ENCODE measurements at places on chromosomes 4 and X.

- no peak for DNase-seq
Observed at GRCh38 chr4:126888968-126889367, 743.8 kb upstream of the INTU start.

DNA sequence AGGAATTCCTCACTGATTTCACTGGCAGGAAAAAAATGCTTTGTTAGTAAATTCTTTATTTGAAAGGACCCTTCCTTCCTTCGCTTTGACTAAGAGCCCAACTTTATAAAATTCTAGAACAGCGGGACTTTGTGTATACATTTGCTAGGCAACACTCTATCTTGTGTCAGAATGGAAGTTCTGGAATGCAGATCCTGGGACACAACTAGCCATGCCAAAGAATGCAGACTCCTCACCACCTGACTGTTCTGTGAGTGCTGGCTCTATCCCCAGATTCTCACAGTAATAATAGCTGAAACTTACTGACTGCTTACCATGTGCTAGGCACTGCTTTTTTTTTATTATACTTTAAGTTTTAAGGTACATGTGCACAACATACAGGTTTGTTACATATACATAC is 73.3 kb upstream of the ZDHHC15 start:
- no peak for DNase-seq

DNA sequence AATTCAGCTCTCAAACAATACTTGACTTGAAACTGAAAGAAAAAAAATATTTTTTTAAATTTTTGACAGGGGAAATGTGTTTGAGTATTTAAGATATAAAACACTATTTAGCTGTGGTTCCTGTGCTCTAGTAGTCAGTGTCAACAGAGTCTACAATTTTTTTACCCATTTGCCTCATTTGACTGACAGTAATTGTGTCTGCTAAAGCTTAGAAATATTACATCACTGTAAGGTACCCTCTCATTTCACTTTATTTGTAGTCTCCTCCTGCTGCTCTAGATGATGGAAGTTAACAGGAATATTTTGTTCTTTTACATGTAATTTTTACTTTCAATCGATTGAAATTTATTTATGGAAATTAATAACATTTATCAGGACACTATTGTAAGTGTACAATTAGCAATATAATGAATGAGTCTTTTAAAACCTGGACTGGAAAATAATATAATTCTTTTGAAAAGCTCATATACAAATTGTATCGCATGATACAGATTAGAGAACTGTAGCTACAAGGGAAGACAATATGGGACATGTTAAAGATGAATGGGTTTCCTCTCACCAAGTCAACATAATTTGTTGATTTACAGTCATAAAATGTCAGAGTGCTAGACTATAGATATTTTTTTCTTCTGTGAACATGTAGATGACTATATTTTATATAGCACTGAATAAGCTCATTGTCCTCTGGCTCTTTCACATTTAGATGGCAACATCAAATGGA is 1186.5 kb upstream of the ADGRL3 start:
- DNase-seq = no peak

GRCh38 chr4:52852041-52852440 is 10.1 kb upstream of the RASL11B start:
- DNase-seq = no peak

DNA sequence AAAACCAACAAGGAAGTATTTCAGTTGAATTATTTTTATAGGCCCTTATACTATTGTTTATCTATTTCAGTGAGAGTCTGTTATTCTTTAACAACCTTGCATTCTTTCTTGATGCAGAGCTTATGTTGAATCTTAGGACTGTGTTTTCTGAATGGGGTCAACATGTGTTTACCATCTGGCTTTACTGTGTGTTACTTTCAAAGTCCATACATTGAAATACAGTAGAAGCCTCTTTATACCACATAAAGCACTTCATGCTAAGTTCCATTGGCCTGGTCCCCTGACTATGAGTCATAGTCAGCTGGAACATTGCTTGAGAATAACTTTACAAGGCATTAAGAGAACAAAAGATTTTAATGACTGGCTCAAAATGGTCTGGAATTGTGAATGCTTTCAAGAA is 152.6 kb downstream of the GASK1B start:
- no peak for DNase-seq

DNA sequence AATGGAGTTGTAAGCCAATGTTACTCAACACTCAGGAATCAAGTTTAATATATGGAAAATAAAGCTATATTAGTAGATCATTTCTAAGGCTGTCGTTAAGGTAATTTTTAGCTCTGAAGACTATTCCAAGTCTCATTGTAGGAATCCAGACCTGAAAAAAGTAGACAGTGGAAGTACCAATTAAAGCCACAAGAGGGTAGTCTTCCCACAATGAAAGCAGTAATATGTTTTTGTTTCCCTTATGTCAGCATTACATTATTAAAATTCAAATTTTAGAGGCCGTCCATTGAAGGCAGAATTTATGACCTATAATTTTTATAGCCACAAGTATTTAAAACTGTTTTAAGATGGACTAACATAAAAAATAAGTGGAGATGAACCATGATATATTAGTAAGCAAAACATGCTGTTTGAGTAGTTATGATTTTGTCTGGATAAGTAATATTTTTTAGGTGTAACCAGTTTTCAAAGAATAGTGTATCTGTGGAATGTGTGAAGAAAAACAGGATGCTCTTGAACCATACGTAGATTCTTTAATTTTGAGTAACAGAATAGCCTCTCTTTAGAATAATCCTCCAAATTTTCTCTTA is 372.6 kb upstream of the TECRL start:
- no peak for DNase-seq

- no peak for DNase-seq
Observed at GRCh38 chr4:161762796-161763195, 401.0 kb downstream of the FSTL5 start.

DNA sequence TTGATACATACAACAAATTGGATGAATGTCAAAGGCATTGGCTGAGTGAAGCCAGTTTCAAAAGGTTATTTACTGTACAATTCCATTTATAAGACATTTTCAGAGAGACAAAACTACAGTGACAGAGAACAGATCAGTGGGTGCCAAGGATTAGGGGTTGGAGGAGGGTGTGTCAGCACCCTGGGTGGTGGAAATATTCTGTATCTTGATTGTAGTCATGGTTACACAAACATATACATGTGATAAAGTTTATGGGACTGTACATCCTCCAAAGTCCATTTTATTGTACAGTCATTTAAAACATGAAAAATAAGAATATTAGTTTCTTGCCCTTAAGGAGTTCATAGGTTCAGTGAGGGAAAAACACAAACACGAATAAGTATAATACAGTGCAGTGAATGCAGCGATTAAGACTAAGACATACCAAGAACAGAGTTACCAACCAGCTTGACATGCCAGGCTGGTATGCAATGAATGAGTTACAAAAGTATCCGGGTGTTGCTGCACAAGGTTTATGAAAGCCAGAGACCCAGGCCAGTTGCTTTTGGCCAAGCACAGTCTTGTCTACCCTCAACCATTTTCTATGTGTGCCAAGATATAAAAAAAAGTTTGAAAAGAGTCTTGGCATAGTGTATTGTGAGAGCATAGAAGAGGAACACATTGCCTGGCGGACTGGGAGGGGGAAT is 123.6 kb downstream of the MSL3 start:
- no peak for DNase-seq

- no peak for DNase-seq
Observed at GRCh38 chrX:53483838-53484405, 49.8 kb upstream of the HSD17B10 start.

- DNase-seq = no peak
Observed at GRCh38 chrX:74656079-74656745, 41.8 kb upstream of the RLIM start.

GRCh38 chr4:122346036-122346435 is 32.8 kb upstream of the ADAD1 start:
- no peak for DNase-seq

DNA sequence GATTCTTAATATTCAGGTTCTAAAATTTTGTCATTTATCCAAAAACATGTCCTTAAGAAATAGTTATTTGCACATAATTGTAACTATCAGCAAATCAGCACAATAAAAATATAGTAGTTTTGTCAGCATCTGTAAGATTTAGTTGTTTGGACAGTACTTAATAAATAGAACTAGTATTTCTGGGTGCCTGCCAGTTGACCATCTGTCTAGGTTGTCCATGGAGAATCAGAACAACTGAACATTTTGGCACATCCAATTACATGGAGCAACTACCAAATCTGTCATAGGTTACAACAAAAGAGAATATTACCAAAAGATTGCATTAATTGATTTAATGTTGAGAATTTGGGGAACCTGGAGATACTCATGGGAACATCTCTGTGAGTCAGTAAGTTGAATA is 305.5 kb upstream of the TACR3 start:
- DNase-seq = no peak

DNA sequence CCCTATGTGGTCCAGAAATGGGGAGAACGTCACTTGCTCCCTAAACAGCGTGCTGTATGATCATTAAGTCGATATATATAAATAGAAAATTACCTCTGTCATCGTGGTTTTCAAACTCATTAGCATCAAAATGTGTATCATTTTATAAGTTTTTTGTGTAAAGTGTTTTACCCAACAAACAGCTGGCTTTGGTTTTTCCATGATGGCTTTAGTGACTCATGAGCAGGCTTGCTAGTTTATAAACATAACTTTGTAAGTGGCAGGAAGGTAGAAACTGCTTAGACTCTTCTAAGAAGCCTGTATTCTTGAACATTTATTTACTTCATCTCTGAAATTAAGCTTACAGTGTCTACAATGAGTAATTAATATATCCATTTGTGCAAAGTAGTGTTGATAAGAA is 108.4 kb upstream of the DIPK2B start:
- no peak for DNase-seq

DNA sequence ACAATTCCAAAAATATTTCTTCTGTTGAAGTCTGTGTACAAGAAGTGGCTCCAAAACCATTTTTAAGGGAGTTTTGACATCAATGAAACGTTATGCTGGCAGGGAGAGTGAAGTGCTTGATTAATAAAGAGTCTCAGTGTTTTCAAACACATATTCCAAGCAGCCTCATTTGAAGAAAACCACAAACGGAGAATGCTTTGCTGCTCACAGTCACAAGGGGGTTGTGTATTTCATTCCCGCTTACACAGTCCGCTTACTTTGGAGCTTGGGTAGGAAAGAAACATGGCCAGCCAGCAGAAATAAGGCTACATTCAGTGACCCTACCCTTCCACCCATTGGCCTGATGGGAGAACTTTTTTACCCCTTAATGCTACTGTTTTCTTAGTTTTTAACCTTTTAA is 586.2 kb downstream of the RAB28 start:
- DNase-seq = no peak

DNA sequence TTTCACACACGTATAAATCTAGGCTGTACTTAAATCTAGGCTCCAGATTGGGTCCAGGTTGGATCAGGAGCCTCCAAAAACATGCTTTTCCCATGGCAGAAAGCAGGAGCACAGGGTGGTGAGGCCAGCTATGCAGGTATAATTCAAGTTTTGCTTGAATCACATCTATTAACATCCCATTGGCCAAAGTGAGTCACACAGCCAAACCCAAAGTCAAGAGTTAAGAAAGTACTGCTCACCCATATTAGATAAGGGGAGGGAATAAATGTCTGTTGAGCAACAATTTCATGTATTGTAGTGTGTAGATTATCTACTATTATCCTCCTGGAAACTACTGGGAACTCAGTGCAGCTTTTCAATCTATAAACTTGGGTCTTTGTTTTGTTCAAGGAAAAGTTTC is 12.8 kb downstream of the SUPT20HL2 start:
- DNase-seq = no peak

DNA sequence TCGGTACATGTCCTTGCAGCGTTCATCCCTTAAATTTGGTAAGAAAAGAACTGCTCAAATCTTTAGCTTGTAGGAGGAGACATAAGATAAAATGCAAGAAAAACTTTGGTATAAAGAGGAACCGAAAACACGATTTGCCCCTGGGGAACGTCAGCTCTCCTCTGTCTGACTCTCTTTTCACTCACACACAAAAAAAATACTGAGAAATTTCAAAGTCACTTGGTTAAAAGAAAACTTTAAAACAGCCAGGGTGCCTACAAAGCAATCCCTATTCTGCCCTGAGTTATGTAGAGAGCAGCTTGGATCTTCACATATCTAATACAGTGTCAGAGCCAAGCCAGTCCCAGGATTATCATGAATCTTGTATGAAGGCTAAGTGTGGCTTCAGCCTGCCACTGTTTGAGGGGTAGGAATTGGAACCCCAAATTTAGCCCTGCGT is 248.5 kb upstream of the CXXC4 start:
- DNase-seq = peak; percentile 76

GRCh38 chr4:83639849-83640493 is 104.1 kb downstream of the GPAT3 start:
- DNase-seq = peak; percentile 13

- DNase-seq = no peak
Observed at GRCh38 chr4:61994036-61994435, 793.9 kb downstream of the ADGRL3 start.

- no peak for DNase-seq
Observed at GRCh38 chr4:94939791-94940519, 182.2 kb downstream of the BMPR1B start.

GRCh38 chrX:43898406-43899035 is 16.3 kb upstream of the MAOB start:
- DNase-seq = no peak

GRCh38 chr4:61143461-61143860 is 56.7 kb upstream of the ADGRL3 start:
- no peak for DNase-seq

GRCh38 chr4:76690906-76691275 is 207.1 kb downstream of the SOWAHB start:
- DNase-seq = no peak

GRCh38 chr4:6052679-6053078 is 34.4 kb upstream of the C4orf50 start:
- DNase-seq = no peak

GRCh38 chrX:95996294-95996693 is 688.3 kb upstream of the DIAPH2 start:
- no peak for DNase-seq

DNA sequence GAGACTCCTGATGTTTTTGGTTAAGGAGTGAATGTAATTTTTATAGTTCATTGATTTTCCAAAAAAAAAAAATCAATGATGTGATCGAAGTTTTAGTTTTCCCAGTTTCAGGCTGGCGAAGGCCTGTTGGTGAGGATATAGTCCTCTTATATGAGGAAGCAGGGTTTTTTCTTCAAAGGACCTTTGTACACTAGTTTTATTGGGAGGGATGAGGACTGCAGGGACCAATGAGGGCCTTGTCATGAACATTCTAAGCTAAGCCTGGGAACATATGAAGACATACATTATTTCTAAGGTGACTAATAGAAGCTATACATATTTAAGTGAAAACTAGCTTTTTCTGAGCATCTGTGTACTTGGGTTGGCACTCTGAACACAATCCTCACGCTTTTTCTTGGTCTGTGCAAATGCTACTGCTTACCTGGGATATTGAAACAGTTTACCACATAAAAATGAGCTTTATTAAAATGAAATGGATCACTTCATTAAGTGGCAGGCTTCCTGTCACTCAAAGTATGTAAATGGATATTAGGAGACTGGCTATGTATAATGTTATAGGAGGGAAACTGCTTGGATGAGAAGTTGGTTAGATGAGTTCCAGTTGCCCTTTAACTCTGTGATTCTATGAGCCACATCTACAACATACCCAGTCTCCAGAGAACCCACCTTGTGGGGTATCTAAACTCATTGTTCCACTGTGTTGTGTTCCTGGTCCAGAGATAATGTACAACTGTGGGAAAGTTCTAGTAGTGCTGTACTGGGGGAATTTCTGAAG is 43.5 kb downstream of the SLC4A4 start:
- DNase-seq = no peak

GRCh38 chr4:8010618-8011017 is 71.0 kb upstream of the AFAP1 start:
- no peak for DNase-seq
